ENCODE measurements at places on chromosomes 4 and X. TPM values are rescaled to one million over a fixed set of nuclear protein-coding genes. Genes with fewer than 3 reads are reported as not detected.

The ADH7 gene
- not detected for total RNA-seq

The OPRPN gene
- not detected for total RNA-seq

The DSPP gene
- not detected for total RNA-seq

The LUZP4 gene
- not detected for total RNA-seq

The DNAAF6 gene
- not detected for total RNA-seq

The MAGEB10 gene
- not detected for total RNA-seq

The NAP1L3 gene
- total RNA-seq = 3.2 TPM
